ENCODE measurements at places on chromosomes 5 and 9.
A peak's percentile ranks its signal among the peaks of the same experiment; 100 is the strongest.

- no peaks in the 10 kb centered on the region for H3K27me3 ChIP-seq
- no peaks in the 10 kb centered on the region for H3K4me1 ChIP-seq
- no peak for DNase-seq
Observed at GRCh38 chr5:180305481-180305880, 13.6 kb upstream of the MAPK9 start.

- no peak for DNase-seq
- H3K36me3 ChIP-seq = no peaks in the 10 kb centered on the region
- no peak overlapping the region for H3K27ac ChIP-seq
- no peaks in the 10 kb centered on the region for H3K4me1 ChIP-seq
- peaks cover 4% of the 10 kb centered on the region for H3K27me3 ChIP-seq
Observed at GRCh38 chr9:82726424-82727276, 336.3 kb downstream of the RASEF start.

DNA sequence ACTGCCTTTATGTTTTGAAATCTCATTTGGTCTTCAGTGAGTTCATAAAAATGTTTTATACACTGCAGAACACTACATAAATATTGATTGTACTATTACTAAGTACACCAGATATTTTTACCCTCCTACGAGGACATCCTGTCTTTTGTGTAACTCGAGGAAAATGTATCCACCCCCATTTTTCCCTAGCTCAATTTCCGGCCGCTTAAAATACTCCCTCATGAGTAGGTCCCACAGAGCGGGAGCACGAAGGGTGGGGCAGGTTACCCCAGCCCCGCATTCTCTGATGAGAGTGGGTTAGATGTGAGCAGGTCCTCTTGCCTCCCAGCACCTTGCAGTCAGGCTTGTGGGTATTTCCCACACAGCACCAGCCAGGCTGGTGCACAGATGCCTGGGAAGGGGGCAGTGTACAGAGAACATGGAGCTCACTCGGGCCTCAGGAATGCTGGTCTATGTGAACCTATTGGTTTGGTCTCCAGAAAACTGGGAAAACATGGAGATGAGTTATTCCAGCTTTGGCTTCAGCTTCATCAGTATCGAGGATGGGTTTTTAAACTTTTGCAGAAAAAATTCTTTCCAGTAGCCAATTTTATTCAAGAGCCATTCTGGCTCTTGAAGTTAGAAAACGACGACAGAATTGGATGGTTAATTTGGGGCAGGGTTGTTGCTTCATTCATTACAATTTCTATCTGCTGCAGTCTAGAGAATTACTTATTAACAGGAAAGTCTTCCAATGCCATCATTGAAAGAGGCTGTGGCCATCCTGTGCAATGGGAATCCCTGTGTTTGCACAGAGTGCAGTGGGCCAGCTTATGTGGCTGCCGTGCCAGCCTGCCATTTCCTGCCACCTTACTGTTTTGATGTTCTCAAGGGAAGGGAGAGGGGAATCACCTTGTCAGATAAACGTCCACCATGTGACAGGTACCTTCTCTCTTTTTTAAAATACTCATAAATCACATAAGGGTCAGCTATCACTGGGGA, 73.2 kb downstream of the WDR41 start:
- H3K27me3 ChIP-seq = peaks cover 13% of the 10 kb centered on the region
- no peaks in the 10 kb centered on the region for H3K4me1 ChIP-seq
- no peak overlapping the region for H3K27ac ChIP-seq

GRCh38 chr9:109440117-109440515, 58.0 kb downstream of the PTPN3 start:
- no peak for DNase-seq
- peaks cover 19% of the 10 kb centered on the region for H3K4me1 ChIP-seq

DNA sequence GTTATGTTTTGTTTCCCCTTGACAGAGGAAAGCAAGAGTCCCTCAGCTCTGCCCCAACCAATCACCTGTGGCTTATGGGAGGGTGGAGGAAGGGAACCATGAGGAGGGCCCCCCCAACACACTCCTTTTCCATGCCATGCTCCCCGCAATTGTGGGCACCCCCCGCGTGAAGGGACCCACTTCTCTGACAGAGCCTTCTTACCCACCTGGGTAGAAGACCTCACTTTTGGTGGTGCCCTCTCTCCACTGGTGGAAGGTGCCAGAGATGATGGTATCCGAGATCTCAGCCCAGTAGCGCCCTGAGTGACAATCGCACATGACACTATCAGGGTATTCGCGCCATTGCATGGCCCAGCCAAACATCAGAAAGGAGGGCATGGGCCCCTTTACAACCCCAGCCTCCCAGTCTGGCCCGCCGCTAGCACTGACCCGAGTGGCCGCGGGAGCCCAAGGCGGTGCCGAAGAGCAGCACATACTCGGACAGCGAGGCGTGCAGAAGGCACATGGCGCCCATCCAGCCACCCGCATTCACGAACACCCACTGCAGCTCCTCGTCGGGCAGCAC, 714 bp downstream of the SIGMAR1 start:
- peak overlapping the region; percentile 93 for H3K27ac ChIP-seq
- H3K4me1 ChIP-seq = peaks cover 20% of the 10 kb centered on the region
- H3K4me3 ChIP-seq = peak overlapping the region; percentile 90
- H3K27me3 ChIP-seq = no peaks in the 10 kb centered on the region
- no peak for DNase-seq

DNA sequence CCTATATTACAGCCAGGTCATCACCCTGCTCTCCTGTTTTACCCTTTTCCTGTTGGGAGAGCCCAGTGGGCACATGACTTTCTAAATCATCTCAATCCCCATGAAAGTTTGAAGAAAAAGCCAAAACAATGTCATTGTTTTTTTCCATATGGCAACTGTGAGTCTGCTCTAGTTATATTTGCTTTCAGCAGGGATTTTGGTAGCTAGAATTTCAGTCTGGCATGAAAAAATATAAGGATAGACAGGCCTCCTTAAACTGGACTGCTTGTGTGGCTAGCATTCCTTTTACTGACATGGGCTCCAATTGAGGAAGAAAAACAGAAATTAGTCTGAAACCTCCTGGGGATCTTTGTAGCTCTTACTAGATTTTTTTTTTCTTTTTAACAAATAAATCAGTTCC, 25.6 kb downstream of the MOCS2 start:
- DNase-seq = no peak
- H3K27me3 ChIP-seq = peaks cover 4% of the 10 kb centered on the region
- H3K36me3 ChIP-seq = no peaks in the 10 kb centered on the region
- no peak overlapping the region for H3K27ac ChIP-seq
- H3K4me3 ChIP-seq = no peak overlapping the region
- peaks cover 5% of the 10 kb centered on the region for H3K4me1 ChIP-seq

DNA sequence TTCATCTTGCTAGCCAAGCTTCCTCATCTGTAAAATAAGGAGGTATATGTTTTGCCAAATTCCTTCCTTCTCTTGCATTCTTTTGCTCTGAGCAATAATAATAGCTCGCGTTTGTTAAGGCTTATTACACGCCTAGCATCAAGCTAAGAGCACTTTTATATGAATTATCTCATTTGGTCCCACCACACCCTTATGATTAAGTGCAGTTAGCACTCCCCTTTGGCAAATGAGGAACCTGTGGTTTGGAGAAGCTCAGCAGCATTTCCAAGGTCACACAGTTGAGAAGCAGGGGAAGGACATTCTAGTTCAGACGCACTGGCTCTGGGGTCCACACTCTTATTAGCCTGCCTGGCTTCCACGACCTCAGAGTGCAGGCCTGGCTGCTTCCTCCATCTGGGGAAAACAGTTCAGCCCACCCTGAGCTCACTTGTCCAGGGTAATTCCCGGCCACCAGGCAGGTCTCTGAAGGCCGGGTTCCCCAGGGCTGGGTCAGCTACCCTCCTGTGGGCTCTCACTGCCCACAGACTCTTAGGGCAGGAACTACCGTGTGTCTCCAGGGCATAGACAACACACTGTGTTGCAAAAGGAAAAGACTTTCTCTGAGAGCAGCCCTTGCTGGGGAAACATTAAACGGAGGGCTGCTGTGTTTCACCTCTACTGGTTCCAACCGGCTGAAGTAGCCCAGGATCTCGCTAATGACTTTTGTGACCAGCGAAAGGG, 9.9 kb upstream of the FBP1 start:
- H3K27me3 ChIP-seq = peaks cover 16% of the 10 kb centered on the region
- no peak overlapping the region for H3K27ac ChIP-seq
- no peaks in the 10 kb centered on the region for H3K4me1 ChIP-seq
- no peak for DNase-seq
- no peak overlapping the region for H3K4me3 ChIP-seq
- H3K36me3 ChIP-seq = no peaks in the 10 kb centered on the region

- no peaks in the 10 kb centered on the region for H3K4me1 ChIP-seq
- no peak for DNase-seq
- H3K27ac ChIP-seq = no peak overlapping the region
- H3K36me3 ChIP-seq = no peaks in the 10 kb centered on the region
Observed at GRCh38 chr9:73138516-73138915, 13.1 kb upstream of the ANXA1 start.

GRCh38 chr9:101536938-101537337, 3.3 kb downstream of the RNF20 start:
- no peak for DNase-seq
- no peak overlapping the region for H3K4me3 ChIP-seq
- no peak overlapping the region for H3K27ac ChIP-seq
- H3K4me1 ChIP-seq = peaks cover 13% of the 10 kb centered on the region
- H3K36me3 ChIP-seq = peaks cover 2% of the 10 kb centered on the region
- peaks cover 2% of the 10 kb centered on the region for H3K27me3 ChIP-seq

DNA sequence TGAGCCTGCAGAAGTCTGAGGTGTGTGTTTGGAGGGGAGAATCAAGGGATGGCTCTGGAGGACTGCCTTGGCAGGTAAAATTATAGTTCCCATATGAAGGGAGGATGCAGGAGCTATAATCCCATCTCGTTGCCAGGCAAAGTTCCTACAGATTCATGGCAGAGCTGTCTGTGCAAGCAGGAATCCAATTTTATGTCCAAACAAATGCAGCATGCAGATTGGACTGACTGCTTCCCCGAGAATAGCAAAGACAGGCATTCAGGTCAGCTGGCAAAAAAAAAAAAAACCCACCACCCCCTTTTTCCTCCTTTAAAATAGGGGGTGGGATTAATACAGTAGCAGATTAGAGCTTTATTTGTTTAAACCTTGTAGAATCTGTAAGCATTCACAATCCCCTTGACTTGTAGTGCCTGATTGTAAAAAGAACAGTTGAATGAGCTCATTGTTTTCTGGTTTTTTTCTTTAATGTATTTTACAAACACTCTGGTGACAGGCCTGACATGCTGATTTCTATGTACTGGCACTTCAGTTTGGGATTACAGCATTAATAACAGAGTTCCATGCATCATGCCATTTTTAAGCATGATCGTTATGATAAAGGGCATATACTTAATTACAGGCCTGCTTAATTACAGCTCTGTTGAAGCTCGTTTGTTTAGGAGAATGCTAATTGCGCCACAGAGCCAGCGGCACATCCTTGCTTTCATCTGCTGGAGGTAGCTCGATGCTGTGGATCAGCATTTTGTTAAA, 141.4 kb upstream of the LMX1B start:
- H3K27ac ChIP-seq = peak overlapping the region; percentile 95
- peak overlapping the region; percentile 82 for H3K4me3 ChIP-seq
- DNase-seq = no peak
- H3K27me3 ChIP-seq = no peaks in the 10 kb centered on the region
- H3K36me3 ChIP-seq = peaks cover 2% of the 10 kb centered on the region

GRCh38 chr5:52579391-52579790, 208.3 kb upstream of the ITGA1 start:
- H3K4me3 ChIP-seq = no peak overlapping the region
- peaks cover 10% of the 10 kb centered on the region for H3K27me3 ChIP-seq
- DNase-seq = no peak
- H3K27ac ChIP-seq = no peak overlapping the region

DNA sequence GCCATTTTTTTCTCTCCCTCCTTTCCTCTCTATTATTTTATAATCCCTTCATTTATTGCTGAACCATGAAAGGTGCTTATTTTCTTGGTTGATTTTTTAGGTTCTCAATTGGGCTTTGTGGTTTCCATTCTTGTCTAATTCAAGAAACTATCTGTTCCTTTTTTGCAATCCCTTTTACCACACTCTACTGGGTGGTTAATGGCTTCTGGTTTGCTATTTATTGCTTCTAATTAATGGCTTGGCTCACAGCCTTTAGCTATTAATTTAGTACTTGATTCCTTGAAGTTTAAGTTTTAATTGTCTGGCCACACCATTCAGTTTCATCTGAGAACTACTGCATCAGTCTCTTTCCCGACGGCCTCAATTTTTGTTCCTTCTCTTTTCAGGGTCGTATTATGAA, 5.6 kb downstream of the FRRS1L start:
- no peak overlapping the region for H3K4me3 ChIP-seq
- H3K4me1 ChIP-seq = no peaks in the 10 kb centered on the region
- no peak for DNase-seq
- H3K27ac ChIP-seq = no peak overlapping the region
- H3K27me3 ChIP-seq = peaks cover 43% of the 10 kb centered on the region
- H3K36me3 ChIP-seq = peaks cover 4% of the 10 kb centered on the region

DNA sequence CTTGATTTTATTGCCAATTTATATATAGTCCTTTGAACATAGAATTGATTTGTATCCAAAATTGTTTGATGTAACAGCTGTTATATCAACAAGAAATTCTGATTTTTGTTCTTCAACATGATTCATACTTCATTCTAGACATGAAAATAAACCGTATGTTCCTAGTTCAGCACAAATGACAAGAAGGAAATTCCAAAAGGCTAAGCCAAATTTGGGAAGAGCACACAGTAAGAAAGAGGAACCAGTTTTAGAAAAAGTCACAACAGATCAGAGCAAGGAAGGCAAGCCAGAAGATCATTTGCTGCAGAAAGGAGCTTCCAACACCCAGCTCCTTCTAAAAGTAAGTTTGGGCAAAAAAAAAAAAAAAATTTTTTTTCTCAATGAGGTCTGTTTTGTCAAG, 65.0 kb upstream of the MCCC2 start:
- H3K4me1 ChIP-seq = no peaks in the 10 kb centered on the region
- peaks cover 75% of the 10 kb centered on the region for H3K36me3 ChIP-seq
- no peak for DNase-seq
- H3K27ac ChIP-seq = no peak overlapping the region
- H3K4me3 ChIP-seq = no peak overlapping the region
- no peaks in the 10 kb centered on the region for H3K27me3 ChIP-seq

- H3K4me1 ChIP-seq = no peaks in the 10 kb centered on the region
- DNase-seq = no peak
- peaks cover 6% of the 10 kb centered on the region for H3K27me3 ChIP-seq
- H3K27ac ChIP-seq = no peak overlapping the region
- H3K4me3 ChIP-seq = no peak overlapping the region
Observed at GRCh38 chr5:145889611-145890010, 16.8 kb upstream of the GRXCR2 start.

DNA sequence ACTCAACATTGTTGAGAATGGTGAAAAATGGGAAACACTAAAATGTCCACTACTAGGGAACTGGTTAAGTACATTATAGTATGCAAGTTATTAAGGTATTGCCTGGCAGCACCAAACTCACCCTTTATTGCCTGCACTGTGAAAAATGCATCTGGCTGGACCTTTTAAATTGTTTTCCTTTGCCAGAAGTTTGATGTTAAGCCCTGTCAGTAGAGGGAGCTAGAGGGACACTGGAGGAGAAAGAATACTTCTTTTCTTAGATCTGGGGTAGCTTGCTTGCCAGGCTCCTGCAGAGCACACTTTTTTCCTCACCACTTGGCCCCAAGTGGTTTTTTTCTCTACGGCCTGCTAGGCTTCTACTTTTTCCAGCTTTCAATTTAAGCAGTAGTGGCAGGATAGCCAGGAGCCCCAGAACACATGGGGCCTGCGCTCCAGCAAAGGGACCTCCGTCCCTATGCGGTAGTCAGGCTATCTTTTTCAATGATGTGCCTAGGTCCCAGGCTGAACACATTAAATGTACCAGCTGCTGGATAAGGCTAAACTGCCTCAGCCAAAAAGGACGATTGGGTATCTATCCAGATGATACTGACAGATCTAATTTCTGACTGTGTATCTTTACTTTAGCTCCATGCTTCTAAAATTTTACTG, 8.0 kb upstream of the HABP4 start:
- DNase-seq = no peak
- no peaks in the 10 kb centered on the region for H3K4me1 ChIP-seq
- no peaks in the 10 kb centered on the region for H3K36me3 ChIP-seq
- no peaks in the 10 kb centered on the region for H3K27me3 ChIP-seq
- H3K4me3 ChIP-seq = no peak overlapping the region
